RWPE2 (cell line): ENCODE measurements at places on chromosomes 4 and X.
A peak's percentile ranks its signal among the peaks of the same experiment; 100 is the strongest.

DNA sequence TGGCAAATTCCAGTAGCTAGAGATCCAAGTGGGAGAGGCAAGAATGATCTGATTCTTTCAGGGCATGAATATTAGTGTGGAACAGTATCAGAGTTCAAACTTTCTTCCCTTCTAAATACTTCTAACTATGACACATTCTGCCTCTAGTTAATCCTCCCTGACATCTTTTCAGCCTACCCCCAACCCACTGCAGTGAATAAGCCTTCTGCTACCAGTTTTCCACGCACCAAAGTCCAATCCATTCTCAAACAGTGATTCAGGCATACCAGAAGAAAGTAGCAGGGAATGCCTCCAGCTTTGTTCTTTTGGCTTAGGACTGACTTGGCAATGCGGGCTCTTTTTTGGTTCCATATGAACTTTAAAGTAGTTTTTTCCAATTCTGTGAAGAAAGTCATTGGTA, 155.4 kb upstream of the FTHL17 start:
- DNase-seq, result no peak

DNA sequence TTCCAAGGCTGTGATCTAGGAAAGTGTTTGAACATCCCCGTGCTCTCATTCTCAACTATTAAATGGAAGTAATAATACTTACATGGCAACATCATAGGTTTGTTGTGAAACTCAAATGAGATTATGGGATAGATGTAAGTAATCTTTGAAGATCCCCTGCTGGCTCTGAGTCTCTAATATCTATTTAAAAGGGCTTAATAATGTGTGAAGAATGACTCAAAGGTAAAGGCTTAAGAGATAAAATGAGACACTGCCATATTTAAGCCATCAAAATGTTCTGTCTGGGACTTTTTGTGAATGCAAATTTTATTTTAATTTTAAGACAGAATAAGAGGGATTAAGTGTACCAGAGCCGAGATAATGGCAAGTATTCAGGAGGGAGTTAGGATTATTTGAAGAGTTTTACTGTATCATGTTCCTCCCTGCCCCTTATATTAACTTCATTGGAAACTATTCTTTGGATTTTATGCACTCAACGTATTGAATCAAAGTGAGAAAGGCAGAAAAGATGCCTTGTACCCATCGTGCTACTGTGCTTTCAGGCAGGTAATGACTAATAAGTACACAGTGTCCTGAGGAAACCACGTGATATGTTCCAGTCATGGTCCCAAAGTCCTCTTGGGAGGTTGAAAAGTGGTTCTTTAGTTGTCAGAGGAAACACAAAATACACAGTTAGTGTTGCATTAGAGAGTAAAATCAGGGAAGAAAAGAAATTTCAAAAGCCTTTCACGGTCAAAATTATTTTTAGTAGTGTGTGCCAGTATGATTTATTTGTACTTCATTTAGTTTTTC, 192.4 kb downstream of the RBM46 start:
- DNase-seq, result no peak

DNA sequence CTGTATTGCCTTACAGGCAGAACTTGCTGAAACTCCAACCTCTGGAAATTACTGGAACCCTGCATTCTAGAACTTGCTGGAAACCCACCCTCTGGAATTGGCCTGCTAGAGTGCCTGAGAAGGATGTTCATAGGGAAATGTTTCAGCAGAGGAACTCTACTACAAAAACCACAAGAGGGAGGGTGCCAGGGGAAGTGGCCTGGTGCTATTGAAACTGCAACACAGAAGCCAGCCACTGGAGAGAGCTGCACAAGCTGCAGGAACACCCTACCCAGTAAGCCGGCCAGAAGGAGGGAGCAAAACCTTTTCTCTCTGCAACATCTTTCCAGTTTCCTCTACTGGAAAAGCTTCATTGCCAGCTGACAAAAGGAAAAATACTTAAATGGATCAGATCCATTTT, 2.5 kb upstream of the BRWD3 start:
- no peak for DNase-seq

GRCh38 chrX:67674741-67675140, 130.9 kb downstream of the AR start:
- no peak for DNase-seq

GRCh38 chrX:29947225-29947624, 268.1 kb upstream of the MAGEB2 start:
- DNase-seq, result no peak

- DNase-seq, result no peak
Observed at GRCh38 chrX:134547047-134547679, 87.2 kb downstream of the HPRT1 start.

GRCh38 chrX:29880977-29881376, 334.4 kb upstream of the MAGEB2 start:
- DNase-seq, result no peak

DNA sequence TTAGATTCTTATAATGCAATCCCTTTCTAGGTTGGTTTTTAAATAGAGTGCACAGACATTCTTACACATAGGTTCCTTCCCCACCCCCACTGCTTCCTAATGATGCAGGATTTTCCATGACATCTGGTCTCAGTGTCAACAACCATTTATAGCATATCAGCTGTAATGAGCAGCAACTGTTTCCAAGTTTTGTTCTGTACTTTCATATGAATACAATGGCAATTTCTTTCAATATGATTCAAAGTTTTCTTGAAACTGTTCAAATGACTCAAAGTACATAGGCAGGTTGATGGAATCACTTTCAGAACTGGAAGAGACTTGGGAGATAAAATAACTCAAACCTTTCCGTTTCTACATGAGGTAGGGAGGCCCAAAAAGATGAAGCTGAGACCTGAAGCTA, 220.7 kb downstream of the CAMK2D start:
- no peak for DNase-seq

DNA sequence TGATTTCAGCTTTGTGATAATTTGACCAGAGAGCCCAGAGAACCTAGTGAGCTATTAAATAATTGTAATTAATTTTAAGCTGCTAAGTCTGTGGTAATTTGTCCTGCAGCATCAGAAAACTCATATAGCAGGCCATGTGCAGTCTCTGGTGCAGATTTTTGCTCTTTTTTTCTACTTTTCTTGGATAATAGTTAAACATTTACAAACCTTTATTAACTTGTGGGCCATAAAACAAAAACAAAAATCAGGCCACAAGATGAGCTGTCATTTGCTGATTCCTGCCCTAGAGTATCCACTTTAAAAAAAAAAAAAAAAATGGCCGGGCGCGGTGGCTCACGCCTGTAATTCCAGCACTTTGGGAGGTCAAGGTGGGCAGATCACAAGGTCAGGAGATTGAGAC, 99.8 kb downstream of the CLDN22 start:
- DNase-seq, result no peak

- no peak for DNase-seq
Observed at GRCh38 chrX:13008189-13008533, 33.3 kb downstream of the TMSB4X start.

- DNase-seq, result no peak
Observed at GRCh38 chr4:72076562-72076961, 44.8 kb downstream of the NPFFR2 start.

DNA sequence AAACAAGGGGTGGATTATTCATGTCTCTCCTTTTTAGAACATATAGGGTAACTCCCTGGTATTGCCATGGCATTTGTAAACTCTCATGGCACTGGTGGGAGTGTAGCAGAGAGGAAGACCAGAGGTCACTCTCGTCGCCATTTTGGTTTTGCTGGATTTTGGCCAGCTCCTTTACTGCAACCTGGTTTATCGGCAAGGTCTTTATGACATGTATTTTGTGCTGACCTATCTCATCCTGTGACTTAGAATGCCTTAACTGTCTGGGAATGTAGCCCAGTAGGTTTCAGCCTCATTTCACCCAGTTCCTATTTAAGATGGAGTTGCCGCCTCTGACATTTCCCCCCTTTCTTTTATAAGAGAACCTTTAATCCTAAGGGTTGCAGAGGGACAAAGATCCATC, 45.8 kb downstream of the MGST2 start:
- DNase-seq, result no peak

DNA sequence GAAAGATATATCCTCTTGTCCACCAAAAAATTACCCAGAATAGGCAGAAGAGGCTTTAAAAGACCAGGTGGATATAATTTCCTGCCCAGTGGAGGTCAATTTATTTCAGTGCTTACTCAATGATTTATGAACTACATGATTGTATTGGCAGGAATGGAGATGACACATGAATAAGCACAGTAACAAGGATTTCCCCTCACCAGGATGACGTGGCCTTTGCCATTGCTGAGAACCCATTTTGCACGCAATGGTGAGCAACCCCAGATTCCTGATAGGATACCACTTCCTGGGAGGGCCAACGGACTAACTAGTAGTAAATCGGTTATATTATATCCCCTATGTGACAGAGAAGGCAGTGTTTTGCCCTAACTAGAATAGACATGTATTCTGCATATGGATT, 11.6 kb upstream of the TTC29 start:
- DNase-seq, result peak; percentile 81

DNA sequence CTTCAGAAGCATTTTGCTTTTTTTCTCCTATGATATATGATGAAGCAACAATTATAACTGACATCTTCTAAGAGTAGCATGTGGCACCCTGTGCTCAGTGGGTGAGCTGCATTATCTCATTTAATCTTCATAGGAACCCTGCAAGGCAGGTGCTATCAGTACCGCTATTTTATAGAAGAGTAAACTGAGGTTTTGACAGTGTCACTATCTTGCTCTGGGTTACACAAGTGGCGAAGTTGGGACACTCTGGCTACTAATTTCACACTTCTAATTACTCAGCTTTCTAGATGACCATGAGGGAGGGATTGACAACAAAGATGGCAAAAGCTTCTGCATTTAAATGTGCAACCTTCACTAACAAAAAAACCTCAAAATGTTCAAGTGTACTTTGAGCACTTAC, 76.9 kb upstream of the CAMK2D start:
- DNase-seq, result no peak

- DNase-seq, result no peak
Observed at GRCh38 chr4:149914119-149915115, 98.8 kb upstream of the IQCM start.

- peak; percentile 79 for DNase-seq
Observed at GRCh38 chrX:8868070-8868773, 67.0 kb upstream of the FAM9A start.

DNA sequence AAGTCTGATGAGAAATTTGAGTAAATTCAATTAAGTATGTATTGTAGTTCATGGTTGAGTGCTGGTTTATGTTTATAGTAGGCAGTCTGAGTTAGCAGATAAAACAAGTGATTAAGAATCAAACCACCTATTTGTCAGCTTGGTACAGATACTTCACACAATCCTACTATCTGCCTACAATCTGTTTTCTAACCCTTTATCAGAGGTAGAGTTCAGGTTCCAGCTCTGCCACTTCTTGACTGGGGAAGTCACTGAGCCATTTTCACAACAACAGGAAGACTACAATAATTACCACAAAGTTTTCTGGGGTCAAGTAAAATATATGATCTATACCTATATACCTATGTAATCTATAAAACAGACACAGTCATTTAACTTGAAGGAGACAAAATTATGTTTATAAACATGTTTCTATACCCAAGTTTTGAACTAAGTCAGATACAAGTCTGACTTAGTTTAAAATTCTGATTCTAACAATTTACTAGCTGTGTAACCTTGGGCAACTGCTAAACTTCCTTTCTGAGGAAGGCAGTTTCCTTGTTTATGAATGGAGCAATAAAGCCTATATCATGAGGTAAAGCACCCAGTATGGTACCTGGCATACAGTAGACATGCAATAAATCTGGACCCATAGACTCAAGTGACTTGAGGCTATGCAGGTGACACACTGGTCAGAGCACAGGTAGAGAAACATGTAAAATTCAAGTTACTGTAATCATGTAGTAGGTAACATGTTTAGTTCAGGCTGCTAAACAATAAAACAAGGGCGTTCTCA, 37.2 kb upstream of the BDH2 start:
- no peak for DNase-seq

DNA sequence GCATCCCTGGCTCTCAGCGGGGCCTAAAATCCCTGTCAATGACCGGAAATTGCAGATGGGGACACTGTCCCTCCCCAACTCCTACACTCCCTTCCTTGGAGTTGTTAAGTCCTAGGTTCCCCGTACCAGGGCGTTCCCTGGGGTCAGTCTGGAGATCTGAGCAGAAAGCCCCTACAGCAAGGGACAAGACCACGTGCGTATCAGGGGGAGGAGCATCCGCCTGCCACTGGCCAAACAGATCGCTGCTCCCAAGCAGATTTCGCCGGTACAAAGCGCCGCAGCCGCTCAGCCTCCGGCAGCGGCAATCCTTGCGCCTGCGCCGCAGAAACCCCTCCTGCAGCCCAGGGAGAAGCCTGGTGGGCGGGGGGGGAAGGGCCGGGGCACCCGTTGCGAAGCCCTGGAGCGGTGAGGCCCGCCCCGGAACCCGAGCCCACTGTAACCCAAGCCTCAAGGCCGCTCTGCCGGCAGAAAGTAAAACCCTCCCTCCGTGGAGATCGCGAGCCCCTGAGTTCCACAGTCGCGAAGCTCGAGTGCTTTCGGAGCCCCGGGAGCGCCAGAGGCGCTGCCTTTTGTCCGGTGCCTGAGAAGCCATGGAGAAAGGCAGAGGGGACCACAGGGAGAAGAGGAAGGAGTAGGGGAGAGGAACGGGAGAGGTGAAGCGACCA, 2.7 kb downstream of the CRMP1 start:
- DNase-seq, result no peak

DNA sequence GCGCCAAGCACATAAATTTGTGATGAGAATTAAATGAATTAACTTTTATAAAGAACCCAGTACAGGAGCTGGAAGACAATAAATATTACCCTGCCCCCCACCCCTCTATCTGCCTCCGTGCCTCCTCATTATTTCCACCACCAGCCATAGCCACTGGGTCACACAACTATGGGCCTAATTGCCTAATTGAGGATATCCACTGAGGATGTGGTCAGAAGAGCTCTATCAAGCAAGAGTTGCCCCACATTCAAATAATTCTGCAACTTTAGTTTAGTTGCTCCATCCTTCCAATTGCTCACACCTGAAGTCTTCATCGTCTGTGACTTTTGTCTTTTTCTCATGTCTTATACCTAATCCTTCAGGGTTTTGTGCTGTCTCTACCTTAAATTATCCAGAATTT, 9.5 kb upstream of the CXCL8 start:
- DNase-seq, result no peak

GRCh38 chr4:4333265-4333706, 43.2 kb downstream of the ZBTB49 start:
- DNase-seq, result no peak

- DNase-seq, result no peak
Observed at GRCh38 chrX:54452920-54453319, 12.7 kb downstream of the TSR2 start.

- DNase-seq, result no peak
Observed at GRCh38 chrX:134761788-134762187, 103.5 kb upstream of the PLAC1 start.

DNA sequence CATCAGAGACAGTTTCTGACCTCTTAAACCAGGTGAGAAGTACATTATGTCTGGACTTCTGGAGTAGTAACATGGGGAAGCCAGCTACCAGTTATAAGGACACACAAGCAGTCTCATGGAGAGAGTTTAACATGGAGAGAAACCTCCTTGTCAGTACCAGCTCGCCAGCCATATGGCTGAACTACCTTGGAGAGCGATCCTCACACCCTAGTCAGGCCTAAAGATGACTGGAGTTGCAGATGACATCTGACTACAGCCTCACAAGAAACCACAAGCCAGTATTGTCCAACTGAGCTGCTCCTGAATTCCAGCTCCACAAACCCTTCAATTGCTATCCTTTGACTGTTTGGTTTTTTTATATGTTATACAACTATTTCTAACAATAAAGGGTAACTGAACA, 49.8 kb downstream of the PDHA2 start:
- no peak for DNase-seq

- DNase-seq, result no peak
Observed at GRCh38 chr4:41745292-41746024, 3.1 kb downstream of the PHOX2B start.

GRCh38 chr4:169098532-169098931, 88.5 kb upstream of the CBR4 start:
- DNase-seq, result no peak
